Renal cortical epithelial cell (primary cell): ENCODE measurements at places on chromosomes 11 and 22. TPM values are rescaled to one million over a fixed set of nuclear protein-coding genes. Genes with fewer than 3 reads are reported as not detected.

- DNase-seq: no peak
Measured at GRCh38 chr22:38435010-38435409, 20.0 kb downstream of the KCNJ4 start.

GRCh38 chr11:27373856-27374602, 11.0 kb upstream of the CCDC34 start:
- DNase-seq: no peak

- no peak for DNase-seq
Measured at GRCh38 chr11:128888034-128888985, 2.8 kb upstream of the KCNJ5 start.

GRCh38 chr11:115843111-115843510, 338.9 kb upstream of the CADM1 start:
- DNase-seq: no peak

DNA sequence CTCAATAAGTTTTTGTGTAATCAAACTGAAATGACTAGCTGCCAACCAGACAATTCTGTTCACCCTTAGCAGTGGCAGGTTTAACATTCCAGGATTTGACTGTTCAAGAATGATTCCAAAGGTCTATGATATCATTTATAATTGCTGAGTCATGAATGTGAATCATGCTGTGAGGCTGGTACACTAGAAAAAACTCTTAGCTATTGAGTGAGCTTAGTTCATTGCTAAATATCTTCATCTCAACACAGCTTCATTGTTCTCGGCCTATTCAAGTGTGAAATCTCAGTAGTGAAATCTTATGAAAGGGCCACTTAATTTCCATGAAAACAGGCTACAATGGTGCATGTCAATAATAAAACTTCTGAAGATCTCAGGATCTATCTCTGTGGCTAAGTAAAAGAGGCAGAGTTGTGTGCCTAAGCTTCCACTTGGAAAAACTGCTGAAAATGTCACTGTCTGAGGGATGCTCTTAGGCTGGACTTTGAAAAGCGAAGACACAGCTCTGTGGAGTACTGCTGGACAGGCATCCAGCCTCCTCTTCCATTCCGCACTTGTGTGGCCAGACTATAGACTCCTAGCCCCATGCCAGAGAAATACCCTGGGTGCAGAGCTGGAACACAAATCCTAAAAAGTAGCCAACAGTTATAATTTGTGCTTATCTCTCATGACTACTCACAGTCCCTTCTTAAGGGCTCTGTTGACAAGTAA, 12.8 kb downstream of the AQP11 start:
- DNase-seq: peak; percentile 99

The MYO18B gene
- total RNA-seq: not detected in 2 replicates

DNA sequence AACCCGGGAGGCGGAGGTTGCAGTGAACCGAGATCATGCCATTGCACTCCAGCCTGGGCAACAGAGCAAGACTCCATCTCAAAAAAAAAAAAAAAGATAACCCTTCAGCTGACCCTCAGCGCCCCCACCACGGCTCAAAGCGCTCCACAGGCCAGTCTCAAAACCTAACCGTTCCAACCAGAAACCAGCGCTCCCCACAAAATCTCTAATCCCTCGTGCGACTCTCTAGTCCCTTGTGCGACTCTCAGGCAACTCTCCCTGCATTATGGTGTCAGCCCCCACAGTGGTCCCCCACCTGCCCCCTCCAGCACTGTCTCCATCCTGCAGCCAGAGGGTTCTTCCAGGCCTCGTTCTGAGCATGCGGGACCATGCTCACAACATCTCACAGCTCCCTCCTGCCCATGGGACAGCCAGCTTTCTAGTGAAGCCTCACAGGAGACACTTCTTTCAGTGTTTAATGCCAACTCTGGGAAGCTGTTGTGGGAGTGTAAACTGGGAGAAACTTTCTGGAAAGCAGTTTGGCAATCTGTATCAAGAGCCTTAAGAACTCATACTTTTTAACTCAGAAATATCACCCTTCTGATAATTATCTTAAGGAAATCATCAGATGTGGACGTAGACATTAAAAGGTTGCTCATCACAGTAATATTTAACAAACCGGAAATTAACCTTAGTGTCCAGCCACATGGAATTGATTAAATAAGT, 4.2 kb upstream of the RASGRP2 start:
- DNase-seq: no peak

DNA sequence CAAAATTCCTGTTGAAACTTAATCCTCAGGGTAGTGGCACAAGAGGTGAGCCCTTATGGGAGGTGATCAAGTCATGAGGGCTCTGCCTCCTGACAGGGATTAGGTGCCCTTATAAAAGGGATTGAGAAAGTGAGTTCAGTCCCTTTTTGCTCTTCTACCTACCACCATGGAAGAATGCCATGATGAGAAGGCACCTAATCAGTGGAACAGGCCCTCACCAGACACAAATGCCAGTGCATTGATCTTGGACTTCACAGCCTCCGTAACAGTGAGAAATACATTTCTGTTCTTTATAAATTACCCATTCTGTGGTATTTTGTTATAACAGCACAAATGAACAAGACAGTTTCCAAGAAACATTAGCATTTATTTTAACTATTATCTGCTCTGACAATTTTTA, 81.0 kb upstream of the MTMR2 start:
- DNase-seq: no peak

The TEX12 gene
- not detected in 2 replicates for total RNA-seq
